Activated naive CD8-positive, alpha-beta T cell treated with anti-CD3 and anti-CD28 coated beads, Interleukin-2, amount 10 ng/mL, durations not matched to agents 7 days and 5 days (primary cell): ENCODE measurements at places on chromosomes 6 and 20. TPM values are rescaled to one million over a fixed set of nuclear protein-coding genes. Genes with fewer than 3 reads are reported as not detected.

BNIP5 gene
- total RNA-seq = not detected

- peaks cover 15% of the 10 kb centered on the region for H3K36me3 ChIP-seq
- peaks cover 17% of the 10 kb centered on the region for H3K4me1 ChIP-seq
- H3K27me3 ChIP-seq = no peaks in the 10 kb centered on the region
- no peak overlapping the region for H3K27ac ChIP-seq
- DNase-seq = no peak
Measured at GRCh38 chr6:144617191-144617590, 332.1 kb downstream of the UTRN start.

- H3K36me3 ChIP-seq = no peaks in the 10 kb centered on the region
- no peak for DNase-seq
- no peaks in the 10 kb centered on the region for H3K4me1 ChIP-seq
- H3K27ac ChIP-seq = no peak overlapping the region
Measured at GRCh38 chr6:18693881-18694280, 306.7 kb downstream of the RNF144B start.

- peak overlapping the region; percentile 5 for H3K27ac ChIP-seq
- peak overlapping the region; percentile 29 for H3K4me3 ChIP-seq
Measured at GRCh38 chr20:34249291-34249690, 8.1 kb downstream of the ASIP start.

HFE gene
- total RNA-seq = 7.2 TPM

PRKN gene
- 1.00 TPM for total RNA-seq

DNA sequence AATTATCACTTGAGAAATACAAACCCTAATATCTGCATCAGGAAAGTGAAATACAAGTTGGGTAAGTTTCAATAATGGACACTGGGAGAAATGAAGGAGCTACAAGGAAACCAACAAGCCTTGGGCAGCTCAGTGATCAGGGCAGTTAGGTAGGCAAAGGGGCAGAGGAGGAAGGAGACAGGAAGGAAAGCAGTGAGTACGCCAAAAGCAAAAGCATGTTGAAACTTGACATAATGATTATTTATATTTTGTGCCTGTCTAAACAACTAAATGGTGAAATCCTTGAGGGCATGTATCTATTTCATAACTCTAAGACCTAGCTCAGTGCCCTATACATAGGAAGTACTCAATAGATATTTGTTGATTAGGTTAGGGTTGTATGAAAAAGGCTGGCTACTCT lies 23.3 kb downstream of the PXT1 start:
- peaks cover 5% of the 10 kb centered on the region for H3K27me3 ChIP-seq
- peaks cover 14% of the 10 kb centered on the region for H3K4me1 ChIP-seq
- H3K4me3 ChIP-seq = no peak overlapping the region

GRCh38 chr6:107400616-107401147 lies 58.7 kb downstream of the PDSS2 start:
- no peak overlapping the region for H3K27ac ChIP-seq
- H3K4me1 ChIP-seq = no peaks in the 10 kb centered on the region
- H3K36me3 ChIP-seq = peaks cover 52% of the 10 kb centered on the region
- no peak for DNase-seq
- no peak overlapping the region for H3K4me3 ChIP-seq

GRCh38 chr6:155041741-155042279 lies 46.7 kb downstream of the TIAM2 start:
- H3K4me3 ChIP-seq = no peak overlapping the region
- H3K27me3 ChIP-seq = peaks cover 13% of the 10 kb centered on the region
- no peaks in the 10 kb centered on the region for H3K36me3 ChIP-seq
- DNase-seq = no peak

GRIK2 gene
- 0.14 TPM for total RNA-seq

ESR1 gene
- total RNA-seq = 0.94 TPM

TFAP2D gene
- not detected for total RNA-seq

GRCh38 chr6:10720265-10720959 lies 2.5 kb upstream of the TMEM14C start:
- peaks cover 12% of the 10 kb centered on the region for H3K36me3 ChIP-seq
- no peaks in the 10 kb centered on the region for H3K27me3 ChIP-seq

TJAP1 gene
- total RNA-seq = 42.7 TPM

- H3K27me3 ChIP-seq = no peaks in the 10 kb centered on the region
- DNase-seq = peak; percentile 52
- peak overlapping the region; percentile 89 for H3K27ac ChIP-seq
- peaks cover 66% of the 10 kb centered on the region for H3K36me3 ChIP-seq
Measured at GRCh38 chr6:11353921-11354389, 121.5 kb upstream of the NEDD9 start.

FAM83C gene
- not detected for total RNA-seq

DNA sequence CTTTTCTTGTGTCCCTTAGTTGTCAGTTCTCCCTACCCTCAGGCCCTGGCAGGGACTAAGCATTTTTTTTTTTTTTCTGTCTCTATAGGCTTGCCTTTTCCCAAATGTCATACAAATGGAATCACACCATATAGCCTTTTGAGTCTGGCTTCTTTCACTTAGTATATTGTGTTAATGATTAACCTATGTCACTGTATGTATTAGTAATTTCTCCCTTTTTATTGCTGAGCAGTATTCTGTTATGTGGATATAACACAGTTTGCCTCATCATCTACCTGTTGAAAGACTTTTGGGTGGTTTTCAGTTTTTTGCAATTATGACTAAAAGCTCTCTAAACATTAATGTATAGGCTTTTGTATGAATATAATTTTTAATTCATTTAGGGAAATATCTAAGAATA lies 16.0 kb upstream of the FBXO30 start:
- H3K27me3 ChIP-seq = no peaks in the 10 kb centered on the region
- no peak overlapping the region for H3K27ac ChIP-seq
- H3K36me3 ChIP-seq = peaks cover 2% of the 10 kb centered on the region
- H3K4me1 ChIP-seq = no peaks in the 10 kb centered on the region
- no peak overlapping the region for H3K4me3 ChIP-seq

GRCh38 chr6:124356276-124356810 lies 552.7 kb downstream of the NKAIN2 start:
- no peaks in the 10 kb centered on the region for H3K4me1 ChIP-seq
- H3K27ac ChIP-seq = no peak overlapping the region
- no peaks in the 10 kb centered on the region for H3K27me3 ChIP-seq
- DNase-seq = no peak
- H3K36me3 ChIP-seq = no peaks in the 10 kb centered on the region

CPXM1 gene
- total RNA-seq = 0.25 TPM

GRCh38 chr6:56477241-56477640 lies 165.4 kb downstream of the DST start:
- H3K4me3 ChIP-seq = no peak overlapping the region
- H3K27me3 ChIP-seq = no peaks in the 10 kb centered on the region
- H3K27ac ChIP-seq = no peak overlapping the region
- no peaks in the 10 kb centered on the region for H3K4me1 ChIP-seq
- H3K36me3 ChIP-seq = no peaks in the 10 kb centered on the region

GRCh38 chr20:59325142-59325523 lies 24.7 kb downstream of the EDN3 start:
- no peaks in the 10 kb centered on the region for H3K4me1 ChIP-seq

TRIM31 gene
- total RNA-seq = not detected

KCNK5 gene
- 8.5 TPM for total RNA-seq

DNA sequence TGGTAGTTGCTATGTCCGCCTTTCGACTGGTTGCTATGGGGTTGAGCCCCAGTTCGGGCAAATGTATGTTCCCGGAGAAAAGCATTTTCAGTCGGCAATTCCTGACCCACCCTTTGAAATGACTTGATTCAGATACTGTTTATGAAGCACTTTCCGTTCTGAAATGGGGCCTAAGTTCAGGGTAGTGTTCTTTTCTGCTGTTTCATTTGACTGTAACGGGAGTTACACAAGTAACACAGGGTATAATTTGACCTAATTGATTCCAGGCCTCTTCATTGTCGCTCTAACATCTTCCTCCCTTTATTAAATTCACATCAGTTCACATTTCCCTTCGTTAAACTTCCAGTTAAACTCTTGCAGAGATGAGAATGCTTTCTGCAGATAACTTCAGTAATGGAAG lies 85.5 kb downstream of the BMP6 start:
- H3K4me3 ChIP-seq = no peak overlapping the region
- peaks cover 16% of the 10 kb centered on the region for H3K27me3 ChIP-seq
- DNase-seq = no peak
- no peaks in the 10 kb centered on the region for H3K4me1 ChIP-seq
- no peak overlapping the region for H3K27ac ChIP-seq

DNA sequence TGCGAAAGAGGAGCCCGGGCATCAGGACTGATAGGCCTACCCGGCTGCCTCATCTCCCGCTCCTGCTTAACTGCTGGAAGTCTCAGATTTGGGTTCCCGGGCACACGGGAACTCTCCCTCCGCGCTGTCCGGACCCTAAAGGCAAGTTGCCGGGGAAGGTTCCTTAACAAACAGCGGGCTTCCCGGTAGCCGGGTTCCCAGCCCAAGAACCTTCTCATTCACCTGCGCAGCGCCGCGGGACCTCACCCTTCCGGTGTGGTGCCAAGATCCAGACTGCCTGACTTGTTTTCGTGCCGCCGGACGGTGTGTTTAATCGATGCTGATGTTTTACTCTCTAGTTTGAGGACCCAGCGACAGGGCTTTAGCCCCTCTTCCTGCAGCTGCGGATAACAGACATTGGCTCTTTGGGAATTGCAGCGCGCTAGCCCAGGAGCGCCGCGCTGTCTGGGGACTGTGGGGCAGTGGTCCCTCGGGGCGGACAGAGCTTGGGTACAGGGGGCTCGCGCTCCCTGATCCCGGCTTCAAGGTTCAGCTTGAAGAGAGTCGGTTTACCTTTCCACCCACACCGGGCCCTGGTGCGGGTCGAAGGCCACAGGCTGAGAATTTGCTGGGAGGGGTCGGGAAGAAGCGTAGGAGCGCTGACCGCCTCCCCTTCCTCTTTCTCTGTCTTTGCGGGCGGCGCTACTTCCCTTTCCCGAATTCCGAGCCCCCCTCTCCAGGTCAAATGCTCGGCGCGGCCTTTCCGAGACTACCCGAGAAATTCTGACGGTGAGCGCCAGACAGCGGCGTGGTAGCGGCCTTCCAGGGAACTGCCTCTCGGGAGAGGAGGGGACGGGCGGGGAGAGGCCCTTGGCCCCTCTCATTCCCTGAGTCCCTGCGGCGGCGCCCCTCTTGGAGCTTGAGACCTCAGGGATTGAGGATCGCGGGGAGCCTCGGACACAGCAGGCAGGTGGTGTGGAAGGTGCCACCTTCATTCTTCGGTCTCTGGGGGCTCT lies 17.2 kb downstream of the ABT1 start:
- DNase-seq = peak; percentile 42
- H3K4me1 ChIP-seq = peaks cover 7% of the 10 kb centered on the region
- no peak overlapping the region for H3K27ac ChIP-seq
- H3K4me3 ChIP-seq = peak overlapping the region; percentile 67
- peaks cover 47% of the 10 kb centered on the region for H3K27me3 ChIP-seq

GRCh38 chr6:155173488-155173887 lies 90.3 kb upstream of the CLDN20 start:
- DNase-seq = no peak
- H3K4me3 ChIP-seq = no peak overlapping the region
- peaks cover 25% of the 10 kb centered on the region for H3K4me1 ChIP-seq
- peaks cover 1% of the 10 kb centered on the region for H3K36me3 ChIP-seq

CFAP61 gene
- total RNA-seq = not detected

RIMS1 gene
- total RNA-seq = not detected

GRCh38 chr6:4100655-4101054 lies 21.7 kb upstream of the FAM217A start:
- no peak for DNase-seq
- H3K4me3 ChIP-seq = no peak overlapping the region
- no peak overlapping the region for H3K27ac ChIP-seq
- H3K4me1 ChIP-seq = no peaks in the 10 kb centered on the region
- H3K36me3 ChIP-seq = no peaks in the 10 kb centered on the region

DNA sequence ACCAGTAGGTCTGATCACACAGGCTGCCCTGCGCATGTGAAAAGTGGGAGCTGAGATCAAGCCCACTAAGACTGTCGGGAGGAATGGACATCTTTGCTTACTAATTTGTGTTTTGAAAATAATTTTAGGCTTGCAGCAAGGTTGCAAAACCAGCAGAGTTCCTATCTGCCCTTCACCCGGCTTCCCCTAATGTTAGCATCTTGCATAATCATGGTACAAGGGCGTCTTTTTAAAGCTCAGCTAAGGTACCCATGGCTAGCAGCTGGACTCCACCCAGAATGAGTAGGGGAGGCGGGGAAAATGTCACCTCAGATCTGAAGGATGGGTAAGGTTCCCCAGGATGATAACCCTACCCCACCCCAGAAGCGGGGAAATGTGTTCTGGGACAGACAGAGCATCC lies 25.3 kb upstream of the BMP7 start:
- no peak overlapping the region for H3K27ac ChIP-seq
- H3K4me1 ChIP-seq = no peaks in the 10 kb centered on the region
- DNase-seq = no peak
- peaks cover 33% of the 10 kb centered on the region for H3K27me3 ChIP-seq
- H3K4me3 ChIP-seq = no peak overlapping the region

TGM3 gene
- not detected for total RNA-seq

DCBLD1 gene
- total RNA-seq = 6.2 TPM

DNA sequence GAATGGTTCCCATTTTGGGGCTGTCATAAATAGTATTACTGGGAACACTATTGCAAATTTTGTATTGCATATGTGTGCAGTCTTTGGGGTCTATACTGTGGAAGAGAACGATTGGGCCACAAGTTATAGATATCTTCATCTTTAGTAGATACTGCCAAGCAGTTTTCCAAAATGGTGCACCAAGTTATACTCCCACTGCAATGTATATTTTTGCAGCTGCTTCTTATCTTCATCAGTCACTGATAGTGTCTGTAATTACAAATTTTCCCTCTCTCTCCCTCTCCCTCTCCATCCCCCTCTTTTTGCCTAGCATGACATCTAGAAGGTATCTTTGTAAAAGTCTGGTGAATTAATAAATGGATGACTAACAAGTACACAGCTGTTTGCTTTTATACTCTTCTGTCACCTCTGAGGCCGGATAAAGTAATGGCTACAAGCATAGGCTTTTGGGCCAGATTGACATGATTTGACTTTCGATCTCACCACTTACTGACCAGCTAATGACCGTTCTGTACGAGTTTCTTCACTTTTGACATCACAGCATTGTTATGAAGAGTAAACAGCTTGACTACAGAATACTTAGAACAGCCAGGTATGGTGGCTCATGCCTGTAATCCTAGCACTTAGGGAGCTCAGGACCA lies 113.3 kb upstream of the SLC2A12 start:
- peaks cover 17% of the 10 kb centered on the region for H3K36me3 ChIP-seq
- H3K27ac ChIP-seq = no peak overlapping the region
- H3K27me3 ChIP-seq = no peaks in the 10 kb centered on the region
- no peak overlapping the region for H3K4me3 ChIP-seq
- peaks cover 7% of the 10 kb centered on the region for H3K4me1 ChIP-seq

DNA sequence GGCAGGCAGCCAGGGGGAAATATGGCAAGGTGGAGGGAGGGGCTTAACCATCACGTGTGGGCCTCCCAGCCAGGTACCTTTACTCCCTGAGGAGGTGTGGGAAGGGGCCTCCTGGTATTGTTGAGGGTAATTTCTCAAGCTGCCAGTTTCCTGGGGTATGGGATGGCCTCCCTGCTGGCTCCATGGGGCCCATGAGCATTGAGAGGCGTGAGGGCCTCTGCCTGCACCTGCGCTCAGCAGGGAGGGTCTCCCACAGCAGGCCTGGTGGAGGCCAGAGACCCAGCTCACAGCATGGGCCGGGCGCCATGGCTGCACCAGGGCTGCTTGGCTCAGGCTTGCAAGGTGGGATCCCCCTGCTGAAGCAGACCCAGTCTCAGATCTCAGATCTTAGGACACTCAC lies 113.0 kb downstream of the GRM4 start:
- no peak for DNase-seq
- H3K36me3 ChIP-seq = no peaks in the 10 kb centered on the region
- no peak overlapping the region for H3K4me3 ChIP-seq
- no peaks in the 10 kb centered on the region for H3K4me1 ChIP-seq
- H3K27me3 ChIP-seq = peaks cover 4% of the 10 kb centered on the region

ABHD16B gene
- not detected for total RNA-seq
